Fibroblast of villous mesenchyme (primary cell): ENCODE measurements at places on chromosomes 11 and 22.

- peak; percentile 31 for DNase-seq
These were observed 13.4 kb upstream of the GRK2 start for GRCh38 chr11:67252831-67253239.

- DNase-seq, result no peak
These were observed 12.8 kb downstream of the PARVG start for GRCh38 chr22:44193535-44193891.

GRCh38 chr11:5107285-5107684, 30.9 kb downstream of the OR52A5 start:
- no peak for DNase-seq

GRCh38 chr11:14520747-14521151, 563 bp upstream of the PSMA1 start:
- DNase-seq, result no peak

DNA sequence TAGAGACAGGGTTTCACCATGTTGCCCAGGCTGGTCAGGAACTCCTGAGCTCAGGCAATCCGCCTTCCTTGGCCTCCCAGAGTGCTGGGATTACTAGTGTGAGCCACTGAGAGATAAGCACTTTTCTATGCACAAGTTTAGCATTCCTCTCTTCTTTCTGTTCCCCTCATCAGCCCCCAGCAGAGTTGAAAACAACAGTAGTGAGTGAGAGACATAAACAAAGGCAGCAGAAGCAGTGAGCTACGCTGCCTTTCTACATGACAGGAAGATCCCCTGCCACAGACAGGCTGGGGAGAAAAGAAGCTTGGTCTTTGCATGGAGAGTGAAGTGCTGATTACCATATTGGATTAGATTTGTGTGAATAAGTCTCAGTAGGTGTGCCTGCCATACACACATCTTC, 392.0 kb upstream of the KIRREL3 start:
- no peak for DNase-seq

- no peak for DNase-seq
These were observed 122.3 kb downstream of the KCNQ1 start for GRCh38 chr11:2567026-2567671.

- no peak for DNase-seq
These were observed 9.2 kb downstream of the MMP20 start for GRCh38 chr11:102615894-102616432.

DNA sequence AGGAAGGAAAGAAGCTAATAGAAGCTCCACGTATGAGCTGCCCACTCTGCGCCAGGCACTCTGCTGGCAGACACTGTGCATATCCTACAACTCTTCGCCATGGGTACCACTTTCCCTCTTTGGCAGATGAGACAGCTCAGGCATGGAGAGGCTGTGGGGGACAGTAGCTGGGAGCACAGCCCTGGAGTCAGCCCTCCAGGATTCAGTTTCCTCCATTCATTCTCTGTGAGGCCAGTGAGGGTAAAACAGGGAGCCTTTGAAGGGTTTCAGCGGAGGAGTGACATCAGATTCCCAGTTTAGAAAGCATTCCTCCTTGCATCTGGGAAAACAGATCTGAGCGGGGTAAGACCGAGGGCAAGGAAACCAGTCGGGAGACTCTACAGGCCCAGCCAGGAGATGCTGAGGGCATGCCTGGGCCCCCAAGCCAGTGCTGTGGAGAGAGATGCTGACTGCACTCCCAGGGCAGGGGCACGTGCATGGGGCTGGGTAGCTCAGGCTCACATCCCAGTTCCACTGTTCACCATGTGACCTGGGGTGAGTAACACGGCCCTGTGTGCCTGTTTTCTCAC, 58.3 kb upstream of the EMID1 start:
- DNase-seq, result no peak

GRCh38 chr11:81007046-81007445, 1566.2 kb upstream of the TENM4 start:
- peak; percentile 22 for DNase-seq

- DNase-seq, result no peak
These were observed 5.5 kb downstream of the NPAT start for GRCh38 chr11:108216988-108217387.

DNA sequence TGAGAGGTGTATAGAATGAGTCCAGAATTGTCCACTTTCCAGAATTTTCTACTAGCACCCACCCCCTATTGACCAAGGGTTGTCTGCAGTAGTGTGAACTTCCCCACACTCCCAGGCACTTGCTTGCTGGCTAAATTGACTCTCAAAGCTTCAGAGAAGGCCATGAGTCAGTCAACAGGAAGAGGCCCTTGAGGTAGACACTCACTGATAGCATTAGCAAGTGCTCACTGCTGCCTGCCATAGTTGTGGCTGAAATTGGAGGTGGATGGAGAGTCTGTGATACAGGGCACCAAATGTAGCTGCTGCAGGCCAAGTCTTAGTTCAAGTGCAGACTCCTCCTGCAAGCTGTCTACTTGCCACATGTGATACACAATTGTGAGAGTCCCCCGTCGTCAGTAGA, 156.8 kb downstream of the SPON1 start:
- no peak for DNase-seq

DNA sequence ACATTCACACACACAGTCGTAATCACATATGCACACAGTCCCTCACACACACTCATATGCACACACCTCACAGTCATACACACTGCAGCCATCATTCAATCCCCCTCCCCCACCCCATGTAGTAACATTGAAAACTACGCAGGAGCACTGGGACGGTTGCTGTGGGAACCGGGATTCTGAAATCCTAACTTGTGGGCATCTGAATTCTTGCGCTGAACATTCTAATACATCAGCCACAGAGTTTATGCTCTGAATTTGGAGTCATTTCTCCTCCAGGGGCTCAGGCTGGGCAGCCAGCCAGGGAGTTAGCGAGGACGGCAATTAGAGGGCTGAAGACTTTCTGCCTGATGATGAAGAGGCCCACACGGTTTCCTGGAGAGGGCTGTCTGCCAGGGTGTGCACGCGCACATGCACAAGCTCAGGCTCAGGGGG, 32.7 kb downstream of the CD6 start:
- no peak for DNase-seq

- DNase-seq, result no peak
These were observed 8.1 kb downstream of the C11orf91 start for GRCh38 chr11:33692541-33692940.

DNA sequence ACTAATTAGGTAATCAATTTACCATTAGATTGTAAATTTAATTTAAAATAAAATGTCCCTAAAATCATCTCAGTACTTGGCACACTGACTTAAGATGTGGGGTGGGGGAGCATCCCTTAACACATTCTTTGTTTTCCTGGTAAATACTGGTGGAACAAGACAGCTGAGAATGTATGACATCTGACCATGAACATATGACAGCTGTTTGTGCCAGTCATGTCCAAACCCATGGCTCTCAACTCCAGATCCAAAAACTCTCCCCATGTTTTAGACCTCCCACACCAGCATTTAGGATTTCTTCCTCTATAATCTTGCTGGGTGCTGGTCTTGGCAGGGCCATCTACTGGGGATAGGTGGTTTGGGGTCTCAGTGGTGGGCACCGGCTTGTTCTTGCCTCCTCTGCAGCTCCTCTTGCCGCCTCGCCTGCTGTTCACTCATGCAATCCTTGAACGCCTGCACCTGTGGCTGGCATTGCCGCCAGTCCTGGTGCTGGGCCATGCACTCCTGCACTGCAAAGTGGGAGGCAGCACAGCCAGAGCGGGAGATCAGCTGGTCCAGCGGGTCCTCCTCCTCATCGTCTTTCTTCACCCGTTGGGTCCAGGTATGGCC, 3.8 kb downstream of the COA4 start:
- DNase-seq, result no peak

DNA sequence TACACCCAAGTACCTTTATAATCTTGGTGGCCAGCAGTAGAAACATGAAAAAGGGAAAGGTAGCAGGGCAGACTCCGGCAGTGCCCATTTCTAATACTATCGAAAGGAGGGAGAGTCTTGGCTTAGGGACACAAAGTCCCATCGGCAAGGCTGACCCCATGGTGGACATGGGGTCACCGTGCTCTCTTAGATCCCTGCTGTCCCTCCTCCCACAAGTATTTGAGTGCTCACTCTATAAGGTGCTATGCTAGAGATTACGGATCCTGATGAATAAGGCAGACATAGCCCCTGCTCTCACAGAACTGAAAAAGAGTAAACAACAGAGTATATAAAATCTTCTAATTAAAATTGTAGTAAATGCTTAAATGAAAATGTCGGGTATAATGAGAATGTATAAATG, 172.4 kb upstream of the PITPNB start:
- DNase-seq, result no peak

DNA sequence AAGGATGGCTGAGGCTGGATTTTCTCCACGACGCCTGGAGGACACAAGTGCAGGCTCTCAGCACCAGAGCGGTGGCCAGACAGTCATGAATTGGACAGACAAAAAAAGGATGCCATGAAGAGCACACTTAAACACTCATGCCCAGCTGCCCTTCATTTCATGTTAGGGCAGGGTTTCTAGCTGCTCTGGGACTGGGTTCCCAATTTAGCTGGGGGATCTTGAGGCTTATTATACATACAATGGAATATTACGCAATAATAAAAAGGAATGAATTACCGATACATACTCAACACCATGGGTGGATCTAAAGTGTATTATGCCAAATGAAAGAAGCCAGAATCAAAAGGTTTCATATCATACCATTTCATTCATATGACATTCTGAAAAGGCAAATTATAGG, 512.1 kb upstream of the LRRC4C start:
- DNase-seq, result no peak

DNA sequence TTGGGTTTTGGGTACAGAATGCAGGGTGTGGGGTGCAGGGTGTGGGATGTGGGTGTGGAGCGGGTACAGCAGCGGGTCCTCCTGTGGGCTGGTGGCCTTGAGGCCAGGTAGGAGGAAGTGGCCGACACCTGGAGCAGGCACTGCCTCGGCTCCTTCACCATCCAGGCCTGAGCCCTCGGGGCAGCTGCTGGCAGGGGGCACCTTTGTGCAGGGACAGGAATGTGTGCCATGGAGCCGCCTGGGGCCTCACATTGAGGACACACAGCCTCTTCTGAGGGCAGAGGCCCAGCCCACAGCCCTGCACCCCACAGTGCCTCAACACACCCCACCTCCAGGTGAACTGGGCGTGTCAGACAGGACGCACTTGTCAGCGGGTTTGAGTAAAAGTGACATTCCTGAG, 984.0 kb downstream of the BRD1 start:
- DNase-seq, result no peak

DNA sequence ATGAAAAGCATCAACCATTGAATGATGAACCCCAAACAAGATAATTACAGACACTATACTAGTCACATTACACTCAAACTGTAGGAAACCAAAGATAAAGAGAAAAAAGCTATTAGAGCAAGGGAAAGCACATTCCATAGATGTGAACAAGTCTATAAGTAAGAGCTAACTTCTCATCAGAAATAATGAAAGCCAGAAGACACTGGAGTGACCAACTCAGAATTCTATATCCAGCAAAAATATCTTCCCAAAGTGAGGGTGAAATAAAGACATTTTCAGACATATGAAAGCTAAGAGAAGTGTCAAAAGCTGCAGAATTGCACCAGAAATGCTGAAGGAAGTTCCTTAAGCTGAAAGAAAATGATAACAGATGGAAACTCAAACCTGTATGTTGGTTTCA, 17.3 kb downstream of the FCHSD2 start:
- DNase-seq, result no peak

- no peak for DNase-seq
These were observed 841 bp upstream of the TUB start for GRCh38 chr11:8080069-8080670.

- DNase-seq, result no peak
These were observed 317.8 kb downstream of the MIAT start for GRCh38 chr22:26974914-26975803.

DNA sequence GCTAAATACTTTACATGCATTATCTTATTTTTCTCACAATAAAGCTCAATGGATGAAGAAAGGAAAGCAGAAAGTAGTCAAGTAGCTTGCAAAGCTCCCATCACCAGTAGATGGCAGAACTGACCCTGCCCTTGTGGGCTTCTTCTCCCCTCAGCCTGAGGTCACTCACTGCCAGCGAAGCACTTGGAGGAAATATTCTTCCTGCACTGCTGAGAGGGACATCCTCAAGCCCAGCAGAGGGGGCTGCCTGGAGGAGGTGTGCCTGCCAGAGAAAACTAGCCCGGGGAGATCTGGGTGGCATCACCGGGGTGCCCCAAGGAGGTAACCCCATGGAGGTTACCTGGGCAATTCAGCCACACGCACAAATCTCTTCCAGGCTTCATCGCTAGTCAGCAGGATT, 6.6 kb downstream of the APOL4 start:
- DNase-seq, result peak; percentile 82

DNA sequence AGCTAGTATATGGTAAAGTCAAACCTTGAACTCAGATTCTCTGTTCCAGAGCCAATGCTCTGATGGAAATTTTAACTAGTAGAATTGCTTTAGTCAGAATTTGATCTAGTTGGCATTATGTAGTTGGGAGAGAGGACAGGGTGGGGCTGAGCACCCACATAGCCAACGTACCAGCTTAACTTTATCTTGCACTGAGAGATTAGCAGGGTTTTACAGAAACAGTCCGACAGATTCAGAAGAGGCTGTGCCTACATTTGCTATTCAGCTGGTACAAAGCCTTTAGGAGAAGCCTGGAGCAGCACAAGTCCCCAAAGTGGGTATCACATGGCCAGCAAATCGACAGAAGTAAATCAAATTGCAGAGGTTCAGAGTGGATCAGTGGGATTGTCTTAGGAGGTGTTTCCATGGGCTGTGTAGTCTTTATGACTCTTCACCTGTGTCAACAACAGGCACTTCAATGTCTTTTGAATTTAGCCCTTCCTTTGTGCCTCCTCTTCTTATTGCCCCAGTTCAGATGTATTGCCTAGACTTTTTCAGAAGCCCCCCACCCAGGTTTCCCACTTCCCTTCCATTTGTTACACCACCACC, 7.3 kb upstream of the CSRP3 start:
- no peak for DNase-seq

- DNase-seq, result peak; percentile 62
These were observed 20.6 kb downstream of the EHF start for GRCh38 chr11:34641456-34641855.

DNA sequence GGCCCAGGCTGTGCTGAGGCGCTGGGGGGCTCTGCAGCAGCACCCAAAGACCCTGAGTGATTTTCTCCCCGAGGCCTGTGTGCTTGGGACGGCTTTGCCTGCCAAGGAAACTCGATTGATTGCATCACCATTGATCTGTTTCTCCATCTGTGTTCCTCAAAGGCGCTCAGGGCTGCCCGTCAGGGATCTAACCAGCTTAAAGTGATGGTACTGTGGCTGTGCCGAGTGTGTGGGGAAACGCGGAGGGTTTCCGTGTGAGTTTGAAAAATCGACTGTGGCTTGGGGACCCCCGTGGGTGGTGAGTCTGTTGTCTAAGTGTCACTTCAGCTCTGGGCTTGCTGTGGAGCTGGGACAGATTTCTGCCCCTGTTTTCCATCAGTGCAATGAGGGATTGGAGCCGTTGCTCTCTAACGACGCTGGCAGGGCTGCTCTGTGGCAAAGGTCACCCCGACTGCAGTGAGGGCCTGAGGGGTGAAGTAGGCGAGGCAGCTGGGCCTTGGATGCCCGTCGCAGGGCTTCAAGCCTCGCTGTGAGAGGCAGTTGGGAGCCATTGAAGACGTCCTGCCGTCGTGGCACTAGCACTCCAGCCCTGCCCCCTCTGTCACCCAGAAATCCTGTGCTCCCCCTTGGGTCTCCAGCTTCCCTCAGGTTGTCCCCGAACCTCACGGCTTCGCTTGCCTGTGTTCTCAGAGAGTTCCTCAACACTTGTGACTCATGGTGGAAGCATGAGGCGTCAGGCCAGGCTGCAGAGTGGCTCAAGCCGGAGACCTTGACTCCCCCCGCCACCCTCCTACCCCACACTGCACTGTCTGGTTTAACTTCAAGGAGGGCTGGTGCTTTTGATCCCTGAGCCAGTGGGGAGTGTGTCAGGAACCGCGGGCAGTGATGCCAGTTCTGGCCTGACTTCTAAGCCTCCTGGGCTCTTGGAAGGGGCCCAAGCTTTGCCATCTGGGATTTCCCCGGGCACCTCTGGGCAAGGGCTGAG, 21.8 kb downstream of the CACNA1I start:
- peak; percentile 70 for DNase-seq
